ENCODE measurements at places on chromosomes 7 and 10. TPM values are rescaled to one million over a fixed set of nuclear protein-coding genes. Genes with fewer than 3 reads are reported as not detected.

The HMX2 gene
- not detected for total RNA-seq

GRCh38 chr10:80201608-80202141 lies 3.7 kb downstream of the ANXA11 start:
- no peaks in the 10 kb centered on the region for H3K36me3 ChIP-seq
- H3K4me3 ChIP-seq = no peak overlapping the region

DNA sequence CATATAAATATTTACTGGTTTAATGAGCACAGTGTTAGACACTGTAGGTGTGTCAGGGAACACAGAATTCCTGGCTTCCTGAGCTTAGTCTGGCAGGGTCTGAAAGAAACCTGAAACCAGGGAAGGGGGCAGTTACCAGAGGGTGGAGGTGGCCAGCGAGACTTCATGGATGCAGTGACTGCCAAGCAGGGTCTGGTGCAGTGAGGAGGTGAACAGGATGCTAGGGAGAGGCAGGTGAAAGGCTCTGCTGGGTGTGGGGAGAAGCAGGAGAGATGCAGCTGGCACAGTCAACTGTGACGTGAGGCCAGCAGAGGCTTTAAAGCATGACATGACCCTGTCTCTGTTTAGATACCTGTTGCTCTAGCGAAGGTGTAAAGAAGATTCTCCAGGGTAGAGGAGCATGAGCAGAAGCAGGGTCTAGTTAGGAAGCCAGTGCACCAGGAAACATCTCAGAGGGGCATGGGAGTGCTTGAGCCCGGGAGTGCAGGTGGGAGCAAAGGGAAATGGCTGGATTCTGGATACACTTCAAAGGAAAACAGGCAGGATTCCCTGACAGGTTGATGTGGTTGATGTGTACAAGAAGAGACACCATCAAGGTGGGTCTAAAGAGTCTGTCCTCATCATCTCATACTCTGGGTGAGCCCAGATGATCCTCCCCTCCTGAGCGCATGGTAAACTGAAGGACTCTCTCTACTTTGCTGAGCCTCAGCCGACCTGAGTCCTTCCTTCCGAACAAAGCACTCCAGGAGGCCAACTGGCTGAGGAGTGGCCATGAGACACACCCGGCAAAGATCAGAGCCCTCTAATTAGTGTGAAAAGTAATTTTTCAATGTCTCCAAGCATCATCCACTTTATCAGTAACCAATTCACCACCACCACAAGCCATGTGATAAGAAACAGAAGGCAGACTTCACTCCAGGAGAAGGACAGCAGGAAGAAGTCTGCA lies 186.8 kb downstream of the COBL start:
- H3K36me3 ChIP-seq = no peaks in the 10 kb centered on the region
- H3K4me1 ChIP-seq = no peaks in the 10 kb centered on the region
- no peak overlapping the region for H3K4me3 ChIP-seq
- DNase-seq = no peak
- no peaks in the 10 kb centered on the region for H3K27me3 ChIP-seq

GRCh38 chr7:112072541-112073245 lies 133.5 kb downstream of the DOCK4 start:
- no peaks in the 10 kb centered on the region for H3K4me1 ChIP-seq
- no peak overlapping the region for H3K4me3 ChIP-seq
- H3K36me3 ChIP-seq = no peaks in the 10 kb centered on the region
- no peaks in the 10 kb centered on the region for H3K27me3 ChIP-seq
- no peak overlapping the region for H3K27ac ChIP-seq
- no peak for DNase-seq

The TMEM270 gene
- not detected for total RNA-seq

All from naive thymus-derived CD4-positive, alpha-beta T cell (primary cell).